Transverse colon (tissue), 4 donors: ENCODE measurements at places on chromosomes 5 and 9.
A peak's percentile ranks its signal among the peaks of the same experiment; 100 is the strongest.

DNA sequence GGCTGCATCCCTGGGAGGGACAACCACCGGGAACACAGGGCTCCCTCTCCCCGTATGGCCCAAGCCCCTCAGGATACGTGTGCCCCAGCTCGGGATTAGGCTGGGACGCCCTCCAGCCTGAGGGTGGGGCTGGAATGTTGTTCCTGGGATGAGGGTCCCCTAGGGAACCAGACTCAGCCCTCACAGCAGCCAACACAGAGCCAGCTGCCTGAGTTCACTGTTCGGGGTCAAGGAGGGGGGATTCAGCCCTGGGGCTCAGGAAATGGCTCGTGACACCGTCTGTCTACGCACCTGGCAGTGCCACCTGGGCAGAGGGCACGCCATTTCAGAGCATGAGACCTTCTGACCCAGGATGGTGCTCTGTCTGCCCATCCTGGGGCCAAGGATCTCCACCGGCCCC is 8.9 kb downstream of the RNF44 start:
- DNase-seq: no peak

DNA sequence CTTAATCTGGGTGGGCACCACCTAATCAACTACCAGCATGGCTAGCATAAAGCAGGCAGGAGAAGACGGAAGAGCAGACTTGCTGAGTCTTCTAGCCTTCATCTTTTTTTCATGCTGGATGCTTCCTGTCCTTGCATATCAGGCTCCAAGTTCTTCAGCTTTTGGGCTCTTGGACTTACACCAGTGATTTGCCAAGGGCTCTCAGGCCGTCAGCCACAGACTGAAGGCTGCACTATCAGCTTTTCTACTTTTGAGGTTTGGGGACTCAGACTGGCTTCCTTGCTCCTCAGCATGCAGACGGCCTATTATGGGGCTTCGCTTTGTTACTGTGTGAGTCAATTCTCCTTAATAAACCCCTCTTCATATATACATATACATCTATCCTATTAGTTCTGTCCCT is 180.2 kb downstream of the TRPM3 start:
- no peak for DNase-seq

DNA sequence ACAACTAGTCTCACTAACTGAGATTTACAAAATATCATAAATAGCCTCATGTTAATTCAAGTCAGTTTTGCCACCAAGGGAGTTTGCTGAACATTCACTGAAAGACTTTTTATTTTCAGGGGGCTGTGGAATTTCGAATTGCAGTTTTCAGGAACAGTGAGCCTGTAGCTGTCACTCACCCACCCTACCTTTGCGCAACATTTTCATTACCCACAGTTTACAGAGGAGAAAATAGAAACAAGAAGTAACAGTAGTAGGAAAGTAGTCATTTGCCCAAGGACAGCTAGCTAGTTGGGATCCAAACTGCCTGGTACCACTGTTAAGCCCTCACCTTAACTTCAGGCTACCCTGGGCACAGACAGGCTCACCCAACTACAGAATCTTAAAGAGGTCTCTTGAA is 154.1 kb downstream of the ADAMTS12 start:
- DNase-seq: no peak

- DNase-seq: peak; percentile 98
Measured at GRCh38 chr5:140401362-140402257, at the start of gene ANKHD1. Gene ANKHD1, plus strand, starts transcription at chr5:140401833. Its CDS starts 135 bp downstream, at chr5:140401968.

GRCh38 chr9:101566904-101567724 is 27.7 kb downstream of the PPP3R2 start:
- no peak for DNase-seq

GRCh38 chr5:131482617-131483016 is 152.4 kb downstream of the RAPGEF6 start:
- DNase-seq: no peak

- DNase-seq: no peak
Measured at GRCh38 chr5:59519338-59519737, 374.2 kb downstream of the PDE4D start.

DNA sequence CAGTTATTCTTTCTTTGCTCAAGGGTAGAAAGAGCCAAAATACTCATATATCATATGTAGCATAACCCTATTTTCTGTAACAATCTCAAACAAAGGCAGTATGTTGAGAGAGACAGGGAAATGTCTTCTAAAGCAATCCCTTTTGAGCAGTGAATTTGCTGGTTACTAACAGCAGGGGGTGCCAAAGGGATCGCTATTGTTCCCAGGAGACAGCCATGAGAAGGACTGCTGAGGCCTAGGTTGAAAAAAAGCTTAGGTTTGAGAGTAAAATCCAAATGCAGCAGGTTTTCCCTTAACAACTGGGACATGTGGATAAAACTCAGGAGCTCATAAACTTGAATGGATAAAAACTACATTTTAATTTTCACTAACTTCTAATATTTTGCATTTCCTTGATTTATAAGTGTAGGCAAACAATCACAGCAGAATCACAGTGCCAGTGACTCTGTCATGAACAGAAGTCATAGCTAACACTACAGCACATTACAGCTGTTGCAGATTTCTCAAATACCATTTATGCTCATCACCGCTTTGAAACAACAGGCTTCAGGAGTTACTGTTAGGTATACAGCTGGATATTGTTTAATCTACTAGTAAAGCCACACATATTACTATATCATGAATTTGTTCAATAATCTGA is 148.4 kb downstream of the MAPKAP1 start:
- DNase-seq: peak; percentile 63

DNA sequence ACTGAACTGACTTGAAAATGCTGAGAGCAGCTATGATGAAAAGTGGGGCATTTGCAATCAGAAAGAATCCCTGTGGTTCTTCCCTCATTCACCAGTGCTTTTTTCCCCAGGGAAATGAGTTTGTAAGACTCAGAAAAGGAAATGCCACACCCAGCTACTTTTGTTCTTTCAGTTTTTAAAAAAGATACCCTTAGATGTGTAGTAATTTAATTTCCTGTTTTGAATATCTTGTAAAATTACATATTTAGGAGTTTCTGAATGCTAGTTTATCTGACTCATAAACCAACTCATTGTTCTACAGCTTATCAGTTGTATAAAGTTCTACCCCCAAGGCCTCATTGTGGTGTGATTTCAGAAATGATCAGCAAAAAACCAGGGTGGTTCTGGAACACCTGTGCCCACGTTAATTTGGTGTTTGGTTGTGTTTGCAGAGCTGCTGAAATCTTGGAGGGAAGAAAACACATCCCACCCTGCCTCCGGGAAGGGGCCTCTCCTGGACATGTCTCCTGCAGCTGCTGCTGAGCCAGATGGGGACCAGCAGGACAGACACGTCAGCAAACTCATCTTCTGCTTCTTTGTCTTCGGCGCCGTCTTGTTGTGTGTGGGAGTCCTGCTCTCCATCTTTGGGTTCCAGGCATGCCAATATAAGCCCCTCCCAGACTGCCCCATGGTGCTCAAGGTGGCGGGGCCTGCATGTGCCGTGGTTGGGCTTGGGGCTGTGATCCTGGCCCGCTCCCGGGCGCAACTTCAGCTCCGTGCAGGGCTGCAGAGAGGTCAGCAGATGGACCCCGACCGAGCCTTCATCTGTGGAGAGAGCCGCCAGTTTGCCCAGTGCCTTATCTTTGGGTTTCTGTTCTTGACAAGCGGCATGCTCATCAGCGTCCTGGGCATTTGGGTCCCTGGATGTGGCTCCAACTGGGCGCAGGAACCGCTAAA is 2.8 kb downstream of the TMEM171 start:
- DNase-seq: no peak

DNA sequence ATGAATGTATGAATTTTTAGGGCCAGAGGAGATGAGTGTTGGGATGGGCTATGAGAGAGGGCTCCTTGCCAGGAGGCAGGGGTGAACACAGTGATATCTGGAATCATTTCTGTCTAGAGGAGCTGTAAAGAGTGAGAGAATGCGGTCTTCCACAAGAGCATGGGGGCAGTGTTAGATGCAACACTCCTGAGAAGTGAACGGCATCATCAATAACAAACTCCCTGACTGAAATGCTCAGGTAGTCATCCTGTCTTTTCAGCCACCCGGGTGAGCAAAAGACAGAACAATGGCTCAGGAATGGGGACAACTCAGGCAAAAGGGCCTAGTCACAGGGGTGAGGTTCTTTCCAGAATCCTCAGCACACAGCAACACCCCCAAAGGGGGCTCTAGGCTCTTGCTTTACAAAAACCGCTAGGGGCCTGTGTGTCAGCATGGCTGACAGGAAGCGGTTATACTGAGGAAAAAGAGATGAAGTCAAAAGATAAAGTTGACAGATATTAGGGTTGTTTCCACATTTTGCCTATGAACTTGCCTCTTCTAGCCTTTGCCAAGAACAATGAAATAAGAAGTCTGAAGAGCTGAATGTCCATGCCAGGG is 104.6 kb upstream of the LRRTM2 start:
- no peak for DNase-seq

- no peak for DNase-seq
Measured at GRCh38 chr9:99361817-99362216, 139.7 kb downstream of the SEC61B start.

GRCh38 chr9:91714020-91714806 is 235.8 kb downstream of the ROR2 start:
- peak; percentile 78 for DNase-seq

GRCh38 chr9:2159521-2160454 is 144.6 kb downstream of the SMARCA2 start:
- DNase-seq: no peak

- DNase-seq: no peak
Measured at GRCh38 chr9:26891726-26892125, 876 bp downstream of the CAAP1 start.

DNA sequence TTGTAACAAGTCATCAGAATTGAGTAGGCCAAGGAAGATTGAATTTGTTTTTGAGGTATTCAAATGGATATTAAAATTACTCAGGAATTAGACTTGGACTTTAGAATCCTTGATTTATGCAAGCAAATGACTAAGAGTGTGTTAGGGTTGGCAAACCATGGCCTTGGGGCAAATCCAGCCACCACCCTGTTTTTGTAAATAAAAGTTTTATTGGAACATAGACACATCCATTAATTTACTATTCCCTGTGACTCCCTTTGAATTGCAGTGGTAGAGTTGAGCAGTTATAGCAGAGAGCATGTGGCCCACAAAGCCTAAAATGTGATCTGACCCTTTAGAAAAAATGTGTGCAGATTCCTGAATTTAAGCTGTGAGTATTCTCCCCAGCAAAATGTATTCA is 115.6 kb downstream of the WDR70 start:
- DNase-seq: peak; percentile 10

DNA sequence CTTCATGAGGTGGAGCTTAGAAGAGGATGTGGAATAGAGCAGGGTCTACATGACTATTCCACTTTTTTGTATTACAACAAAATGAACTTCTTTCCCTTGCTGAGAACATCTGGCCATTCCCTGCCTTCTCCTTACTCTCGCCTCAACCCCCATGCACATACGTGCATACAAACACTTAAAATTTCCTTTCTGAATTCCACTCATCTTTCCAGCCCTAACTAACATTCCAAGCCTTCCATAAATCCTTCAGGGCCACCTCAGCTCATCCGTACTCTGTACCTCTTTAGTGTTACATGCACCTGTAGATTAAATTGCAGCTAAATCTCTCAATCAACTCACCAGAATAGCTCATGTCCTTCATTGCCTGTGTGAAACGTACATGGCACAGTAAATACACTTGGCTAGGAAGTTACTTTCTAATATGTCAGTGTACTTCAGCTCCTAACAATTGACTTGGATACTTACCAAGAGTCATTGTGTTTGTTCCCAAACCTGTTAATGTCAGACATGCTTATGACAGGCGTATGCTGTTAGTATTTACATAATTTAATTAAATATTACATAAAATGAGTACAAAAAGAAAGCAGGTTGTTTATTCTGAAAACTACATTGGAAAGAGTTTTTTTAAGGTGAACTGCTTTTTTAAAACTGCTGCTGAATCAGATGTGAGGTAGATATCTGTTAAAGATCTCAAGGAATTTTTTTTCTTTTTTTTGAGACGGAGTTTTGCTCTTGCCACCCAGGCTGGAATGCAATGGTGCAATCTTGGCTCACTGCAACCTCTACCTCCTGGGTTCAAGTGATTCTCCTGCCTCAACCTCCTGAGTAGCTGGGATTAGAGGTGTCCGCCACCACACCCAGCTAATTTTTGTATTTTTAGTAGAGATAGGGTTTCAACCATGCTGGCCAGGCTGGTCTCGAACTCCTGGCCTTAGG is 55.7 kb downstream of the GLIS3 start:
- DNase-seq: no peak

DNA sequence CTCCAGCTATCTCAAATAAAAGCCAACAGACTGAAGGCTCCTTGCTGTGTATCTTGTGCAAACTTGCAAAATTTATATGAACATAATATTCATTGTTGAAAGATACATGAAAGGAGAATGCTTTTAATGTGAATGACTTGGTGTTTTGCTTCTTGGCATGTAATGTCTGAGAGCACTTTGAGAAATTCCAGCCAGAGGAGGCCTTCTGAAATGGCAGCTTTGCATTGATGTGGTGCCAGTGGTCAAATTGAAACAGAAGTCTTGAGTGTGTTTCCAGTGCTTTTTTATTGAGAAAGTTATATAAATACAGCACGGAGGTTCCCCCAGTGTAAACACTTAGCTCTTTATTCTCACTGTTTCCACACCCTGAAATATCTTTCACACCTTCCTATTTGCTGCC is 182.1 kb downstream of the ADCY2 start:
- DNase-seq: no peak

DNA sequence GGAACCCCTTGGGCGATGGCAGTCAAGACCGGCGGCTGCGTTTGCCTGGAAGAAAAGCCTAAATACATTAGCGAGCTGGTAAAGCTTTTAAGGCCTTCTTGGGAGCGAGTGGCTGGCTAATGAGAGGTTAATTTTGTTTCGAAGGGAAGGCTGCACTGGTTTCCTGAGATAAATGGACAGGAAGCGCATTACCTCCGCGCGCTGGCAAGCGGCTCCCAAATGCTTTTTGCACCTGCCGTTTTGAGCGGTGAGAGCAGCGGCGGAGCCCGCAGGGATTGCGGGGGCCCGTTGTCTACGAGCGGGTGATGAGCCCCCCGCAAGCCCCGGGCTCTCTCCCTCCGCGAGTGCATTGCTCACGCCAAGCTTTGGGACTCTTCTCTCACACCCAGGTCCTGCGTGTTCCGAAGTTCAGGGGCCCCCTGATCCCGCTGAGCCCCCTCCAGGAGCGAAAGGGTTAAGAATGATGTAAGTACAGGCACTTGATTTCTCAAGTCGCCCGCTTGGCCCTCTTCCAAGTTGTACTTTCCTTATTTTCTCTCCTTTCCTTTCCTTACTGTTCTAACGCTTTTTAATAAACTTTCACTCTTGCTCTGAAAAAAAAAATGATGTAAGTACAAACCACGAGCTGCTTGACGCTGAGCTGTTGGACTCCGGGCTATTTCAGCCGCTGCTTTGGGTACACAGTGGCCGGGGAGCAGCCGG is 3.1 kb upstream of the RGMB start:
- peak; percentile 60 for DNase-seq

GRCh38 chr5:141635646-141636045 is 1.0 kb downstream of the HDAC3 start:
- no peak for DNase-seq

GRCh38 chr5:121199216-121199999 is 652.3 kb upstream of the FTMT start:
- DNase-seq: no peak

DNA sequence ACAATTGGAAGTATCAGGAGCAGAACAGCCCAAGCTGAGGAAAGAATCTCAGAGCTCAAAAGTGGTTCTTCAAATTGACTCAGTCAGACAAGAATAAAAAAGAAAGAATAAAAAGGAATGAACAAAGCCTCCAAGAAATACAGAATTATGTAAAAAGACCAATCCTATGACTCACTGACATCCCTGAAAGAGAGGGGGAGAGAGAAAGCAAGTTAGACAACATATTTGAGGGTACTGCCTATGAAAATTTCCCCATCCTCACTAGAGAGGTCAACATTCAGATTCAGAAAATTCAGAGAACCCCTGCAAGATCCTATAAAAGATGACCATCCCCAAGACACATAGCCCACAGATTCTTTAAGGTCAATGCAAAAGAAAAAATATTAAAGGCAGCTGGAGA is 173.2 kb downstream of the ALDH1A1 start:
- DNase-seq: no peak
